CD8-positive, alpha-beta T cell (primary cell): ENCODE measurements at places on chromosomes 16 and 17.

DNA sequence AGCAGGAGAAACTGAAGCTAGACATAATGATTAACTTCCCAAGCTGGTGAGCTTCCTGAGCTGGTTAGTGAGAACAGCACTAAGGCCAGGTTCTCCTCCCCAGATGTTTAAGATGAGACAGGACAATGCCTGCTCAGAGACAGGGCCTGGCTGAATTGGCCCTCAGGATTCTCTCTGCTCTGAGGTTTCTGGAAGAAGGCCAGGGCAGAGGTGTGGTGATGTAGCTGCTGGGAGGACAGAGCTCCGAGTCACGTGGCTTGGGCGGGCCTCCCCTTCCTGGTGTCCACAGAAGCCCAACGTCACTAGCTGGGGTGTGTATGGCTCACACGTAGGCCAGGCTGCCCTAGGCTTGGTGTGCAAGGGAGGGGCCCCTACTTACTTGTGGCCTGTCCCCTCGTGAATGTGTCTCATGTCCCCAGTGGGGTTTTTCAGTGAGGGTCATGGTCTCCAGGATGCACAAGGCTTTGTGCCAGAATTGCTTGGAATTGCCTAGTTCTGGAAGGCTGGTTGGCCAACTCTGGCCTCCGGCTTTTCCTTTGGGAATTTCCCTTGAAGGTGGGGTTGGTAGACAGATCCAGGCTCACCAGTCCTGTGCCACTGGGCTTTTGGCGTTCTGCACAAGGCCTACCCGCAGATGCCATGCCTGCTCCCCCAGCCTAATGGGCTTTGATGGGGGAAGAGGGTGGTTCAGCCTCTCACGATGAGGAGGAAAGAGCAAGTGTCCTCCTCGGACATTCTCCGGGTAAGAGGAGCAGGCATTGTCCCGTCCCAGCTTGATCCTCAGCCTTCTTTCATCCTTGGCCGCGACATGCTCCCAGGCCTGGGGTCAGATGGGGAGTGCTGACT is 3.4 kb downstream of the NOD2 start:
- peak; percentile 82 for DNase-seq

DNA sequence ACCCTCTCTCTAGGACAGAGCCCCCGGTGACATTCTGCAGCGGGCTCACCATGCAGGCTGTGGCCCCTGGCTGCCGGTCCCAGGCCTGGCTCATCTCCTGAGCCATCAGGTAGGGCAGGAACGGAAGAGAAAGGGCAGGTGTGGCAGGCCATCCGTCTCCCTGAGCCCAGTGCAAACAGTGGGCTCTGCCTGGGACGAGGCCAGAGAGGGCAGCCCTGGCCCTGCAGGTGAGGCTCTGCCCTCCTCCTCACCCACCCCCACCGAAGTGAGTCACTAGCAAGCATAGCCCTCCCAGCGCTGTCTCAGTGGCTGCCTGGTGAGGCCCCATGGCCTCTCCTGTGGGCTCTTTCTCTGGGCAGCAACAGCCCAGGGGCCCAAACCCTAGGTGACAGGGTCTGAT is 14.5 kb downstream of the OTOP3 start:
- DNase-seq = no peak

GRCh38 chr17:47203984-47204721 is 5.0 kb upstream of the MYL4 start:
- peak; percentile 49 for DNase-seq

DNA sequence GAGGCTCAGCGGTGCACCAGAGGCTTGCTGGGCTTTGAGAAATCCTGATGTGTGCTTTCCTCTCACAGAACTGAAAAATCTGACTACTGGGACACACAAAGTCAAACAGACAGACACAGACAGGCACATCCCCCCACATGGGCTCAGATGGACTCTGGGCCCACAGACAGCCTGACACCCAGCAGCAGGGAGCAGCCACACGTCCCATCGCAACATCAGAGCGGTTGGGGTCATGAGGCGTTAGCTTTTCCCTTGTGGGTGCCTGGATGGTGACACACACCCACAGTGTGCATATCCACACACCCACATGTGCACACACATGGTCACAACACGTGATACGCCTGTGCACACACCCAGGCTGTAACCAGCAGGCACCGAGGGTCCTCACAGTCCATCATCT is 6.3 kb downstream of the SPNS3 start:
- no peak for DNase-seq

DNA sequence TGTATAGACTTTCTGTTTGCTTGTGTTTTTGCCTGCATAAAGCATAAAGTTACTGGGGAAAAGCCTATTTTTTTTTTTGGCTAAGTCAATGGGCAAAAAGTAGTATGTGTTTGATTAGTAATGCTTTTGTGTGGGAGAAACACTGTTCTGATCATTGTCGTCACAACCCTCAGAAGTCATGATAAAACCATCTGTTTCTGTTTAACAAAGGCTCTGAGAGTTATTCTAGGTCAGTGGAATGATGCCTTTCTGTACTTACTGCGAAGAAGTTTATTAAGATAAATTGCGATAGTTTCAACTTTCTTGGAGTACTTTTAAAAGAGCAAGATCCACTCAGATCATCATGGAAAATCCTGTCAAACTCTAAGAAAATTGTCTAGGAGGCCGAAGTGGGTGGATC is 80.9 kb downstream of the PRKCA start:
- DNase-seq = no peak
